ENCODE measurements at places on chromosomes 6 and 20.

- H3K27ac ChIP-seq, result no peak overlapping the region
- H3K4me3 ChIP-seq, result no peak overlapping the region
- no peaks in the 10 kb centered on the region for H3K27me3 ChIP-seq
- no peaks in the 10 kb centered on the region for H3K4me1 ChIP-seq
These were observed 210.9 kb upstream of the CST7 start for GRCh38 chr20:24738058-24738775.

GRCh38 chr20:2845607-2846006, 5.1 kb downstream of the VPS16 start:
- peaks cover 3% of the 10 kb centered on the region for H3K36me3 ChIP-seq
- H3K27me3 ChIP-seq, result no peaks in the 10 kb centered on the region
- H3K4me3 ChIP-seq, result no peak overlapping the region
- peaks cover 2% of the 10 kb centered on the region for H3K4me1 ChIP-seq

- H3K4me3 ChIP-seq, result no peak overlapping the region
- DNase-seq, result no peak
- H3K27me3 ChIP-seq, result no peaks in the 10 kb centered on the region
- H3K27ac ChIP-seq, result no peak overlapping the region
- no peaks in the 10 kb centered on the region for H3K36me3 ChIP-seq
These were observed 59.1 kb upstream of the F13A1 start for GRCh38 chr6:6379573-6379972.

- no peak overlapping the region for H3K4me3 ChIP-seq
- H3K27me3 ChIP-seq, result no peaks in the 10 kb centered on the region
- no peak for DNase-seq
- H3K27ac ChIP-seq, result no peak overlapping the region
- H3K4me1 ChIP-seq, result no peaks in the 10 kb centered on the region
- no peaks in the 10 kb centered on the region for H3K36me3 ChIP-seq
These were observed 35.2 kb downstream of the HLA-B start for GRCh38 chr6:31321820-31322219.

- DNase-seq, result peak; percentile 54
- H3K4me3 ChIP-seq, result no peak overlapping the region
- no peak overlapping the region for H3K27ac ChIP-seq
- no peaks in the 10 kb centered on the region for H3K36me3 ChIP-seq
- peaks cover 5% of the 10 kb centered on the region for H3K4me1 ChIP-seq
These were observed 58.8 kb downstream of the RSPH3 start for GRCh38 chr6:158941246-158941645.

- peak overlapping the region; percentile 83 for H3K4me3 ChIP-seq
- peak overlapping the region; percentile 94 for H3K27ac ChIP-seq
- no peaks in the 10 kb centered on the region for H3K36me3 ChIP-seq
- peak; percentile 91 for DNase-seq
These were observed 653 bp downstream of the LMBRD1 start for GRCh38 chr6:69796073-69796641.
